Anterior cingulate cortex (tissue), 58 donors: ENCODE measurements at places on chromosomes 2 and 18.

DNA sequence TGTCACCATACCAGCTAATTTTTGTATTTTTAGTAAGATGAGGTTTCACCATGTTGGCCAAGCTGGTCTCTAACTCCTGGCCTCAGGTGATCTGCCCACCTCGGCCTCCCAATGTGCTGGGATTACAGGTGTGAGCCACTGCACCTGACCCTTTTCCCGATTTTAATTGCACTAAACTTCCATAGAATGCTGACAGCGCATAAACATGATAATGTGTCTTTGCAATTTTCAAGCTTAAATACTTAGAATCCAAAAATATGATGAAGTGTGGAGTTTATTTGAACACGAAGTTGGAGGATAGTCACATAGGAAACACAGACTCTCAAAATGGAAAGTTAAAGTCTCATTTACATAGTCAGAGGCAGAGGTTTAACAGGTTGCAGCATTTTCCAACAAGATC, 138.6 kb downstream of the TPO start:
- no peak for DNase-seq

GRCh38 chr2:50785816-50786215, 246.1 kb downstream of the NRXN1 start:
- peak; percentile 17 for DNase-seq

- no peak for DNase-seq
Observed at GRCh38 chr2:100984892-100985307, 17.2 kb upstream of the RPL31 start.

- no peak for DNase-seq
Observed at GRCh38 chr2:188997263-188997662, 23.1 kb downstream of the COL3A1 start.

- no peak for DNase-seq
Observed at GRCh38 chr18:24500217-24500616, 39.8 kb downstream of the HRH4 start.

- no peak for DNase-seq
Observed at GRCh38 chr2:183204397-183204796, 80.2 kb downstream of the NUP35 start.

DNA sequence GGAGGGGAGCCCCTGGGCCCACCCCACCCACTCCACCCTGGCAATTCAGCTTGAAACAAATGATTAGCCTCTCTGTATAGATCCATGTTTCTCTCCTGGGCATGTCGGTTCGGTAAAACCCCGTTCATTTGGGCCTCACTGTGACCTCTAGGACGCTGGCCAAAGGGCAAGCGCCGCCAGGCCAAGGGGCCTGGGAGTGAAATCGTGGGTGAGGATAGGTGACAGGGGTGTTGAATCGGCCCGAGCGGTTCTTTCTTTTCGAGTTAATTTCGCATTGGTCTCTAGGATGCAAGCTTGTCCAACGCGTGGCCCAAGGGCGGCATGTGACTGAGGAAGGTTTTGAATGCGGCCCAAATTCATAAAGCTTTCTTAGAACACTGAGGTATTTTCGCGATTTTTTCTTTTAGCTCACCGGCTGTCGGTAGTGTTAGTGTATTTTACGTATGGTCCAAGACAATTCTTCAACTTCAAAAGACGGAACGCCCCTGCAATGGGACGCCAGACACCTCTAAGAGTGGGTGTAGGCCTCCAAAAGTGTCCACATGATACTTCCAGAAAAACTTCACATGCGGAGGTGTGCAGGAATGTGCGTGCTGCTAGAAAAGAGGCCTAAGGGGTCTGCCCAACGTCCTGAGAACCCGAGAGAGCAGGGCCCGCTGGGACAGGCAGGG, 9.8 kb upstream of the ARID5A start:
- DNase-seq: no peak

DNA sequence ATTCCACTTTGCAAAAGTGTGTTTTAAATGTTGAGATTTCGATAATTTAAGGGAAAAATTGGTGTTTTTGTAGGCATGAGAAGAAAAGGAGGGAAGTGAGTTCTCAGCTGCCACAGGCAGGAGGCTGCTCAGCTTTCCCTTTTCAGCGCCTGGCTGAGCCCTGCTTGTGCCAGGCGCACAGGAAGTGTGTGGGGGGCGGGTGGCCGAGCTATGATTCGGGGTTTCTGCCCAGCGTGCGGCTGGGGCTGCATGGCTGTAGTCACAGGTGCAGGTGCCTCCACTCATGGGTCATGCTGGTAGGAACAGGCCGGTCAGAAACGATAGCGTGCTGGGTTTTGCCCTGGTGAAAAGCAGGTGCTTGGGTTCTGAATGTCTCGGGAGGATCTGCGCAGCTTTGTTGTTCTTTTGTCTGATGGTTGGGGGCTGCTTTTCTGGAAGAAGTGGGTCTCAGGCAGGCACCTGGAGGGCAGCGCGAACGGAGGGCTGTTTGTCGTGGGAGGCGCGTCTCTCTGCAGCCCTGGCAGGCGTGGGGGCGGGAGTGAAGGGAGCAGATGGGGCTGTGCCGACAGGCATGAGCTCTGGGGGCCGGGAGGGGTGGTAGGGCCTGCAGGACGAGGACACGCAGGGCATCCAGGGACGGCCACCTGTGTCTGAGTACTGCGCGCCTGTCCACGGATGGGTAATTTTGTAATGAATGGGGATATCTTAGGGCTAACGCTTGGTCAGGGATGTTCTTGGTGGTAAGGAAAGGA, 2.1 kb downstream of the KCNG2 start:
- DNase-seq: no peak

DNA sequence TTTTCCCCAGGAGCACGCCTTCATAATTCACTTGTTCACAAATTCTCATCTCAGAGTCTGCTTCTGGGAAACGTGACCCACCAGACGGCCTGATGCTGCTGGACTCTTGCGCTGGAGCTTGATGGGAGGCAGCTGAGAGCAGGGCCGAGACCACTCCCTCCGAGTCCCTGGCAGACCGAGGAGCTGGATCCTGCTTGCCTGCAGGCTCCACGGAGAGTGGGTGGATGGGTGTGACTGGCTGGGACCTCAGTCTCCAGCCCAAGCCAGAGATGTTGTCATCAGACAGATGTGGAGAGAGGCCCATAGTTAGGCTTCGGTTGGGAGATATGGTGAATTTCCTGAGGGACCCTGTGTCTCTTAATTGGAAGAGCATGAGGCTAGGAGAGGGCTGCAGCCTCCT, 76.4 kb downstream of the TSN start:
- no peak for DNase-seq

- DNase-seq: no peak
Observed at GRCh38 chr2:79580175-79580574, 67.3 kb downstream of the CTNNA2 start.

DNA sequence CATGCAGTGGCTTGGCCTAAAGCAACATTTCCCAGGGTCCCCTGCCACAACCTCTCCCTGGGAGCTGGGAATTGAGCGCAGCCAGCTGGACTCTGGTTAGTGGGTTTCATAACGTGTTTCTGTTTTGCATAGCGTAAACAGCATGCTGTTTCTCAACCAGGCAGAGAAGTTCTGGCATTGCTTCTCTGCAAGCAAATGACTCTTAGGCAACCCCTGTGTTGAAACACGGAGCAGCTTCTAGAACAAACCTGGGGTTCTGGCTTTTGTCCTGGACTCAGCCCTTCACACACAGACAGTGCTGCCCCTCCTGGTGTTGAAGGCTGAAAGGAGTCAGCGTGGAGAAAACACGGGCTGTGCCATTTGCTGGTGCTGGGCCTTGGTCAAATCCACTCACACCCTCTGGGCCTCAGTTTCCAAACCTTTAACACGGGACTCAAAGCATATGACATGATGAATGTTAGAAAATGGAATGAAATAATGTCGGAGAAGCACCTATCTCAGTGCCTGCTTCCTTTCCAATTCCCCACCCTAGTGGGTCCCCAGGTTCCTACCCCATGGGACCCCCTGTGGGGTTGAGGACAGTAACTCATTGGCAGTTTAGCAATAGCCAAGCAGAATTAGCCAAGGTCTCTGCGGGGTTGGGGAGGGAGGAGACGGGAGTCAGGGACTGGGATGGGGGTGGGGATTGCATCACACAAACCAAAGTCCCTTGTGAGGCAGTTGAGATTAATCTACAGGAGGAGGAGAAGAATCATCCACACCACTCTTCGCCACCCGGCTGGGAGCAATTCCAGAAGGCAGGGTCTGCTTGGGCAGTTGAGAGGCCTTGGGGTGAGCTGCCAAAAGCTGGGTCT, 30.2 kb upstream of the IL1R2 start:
- peak; percentile 84 for DNase-seq

- DNase-seq: no peak
Observed at GRCh38 chr2:151437630-151438029, 27.9 kb downstream of the RIF1 start.

DNA sequence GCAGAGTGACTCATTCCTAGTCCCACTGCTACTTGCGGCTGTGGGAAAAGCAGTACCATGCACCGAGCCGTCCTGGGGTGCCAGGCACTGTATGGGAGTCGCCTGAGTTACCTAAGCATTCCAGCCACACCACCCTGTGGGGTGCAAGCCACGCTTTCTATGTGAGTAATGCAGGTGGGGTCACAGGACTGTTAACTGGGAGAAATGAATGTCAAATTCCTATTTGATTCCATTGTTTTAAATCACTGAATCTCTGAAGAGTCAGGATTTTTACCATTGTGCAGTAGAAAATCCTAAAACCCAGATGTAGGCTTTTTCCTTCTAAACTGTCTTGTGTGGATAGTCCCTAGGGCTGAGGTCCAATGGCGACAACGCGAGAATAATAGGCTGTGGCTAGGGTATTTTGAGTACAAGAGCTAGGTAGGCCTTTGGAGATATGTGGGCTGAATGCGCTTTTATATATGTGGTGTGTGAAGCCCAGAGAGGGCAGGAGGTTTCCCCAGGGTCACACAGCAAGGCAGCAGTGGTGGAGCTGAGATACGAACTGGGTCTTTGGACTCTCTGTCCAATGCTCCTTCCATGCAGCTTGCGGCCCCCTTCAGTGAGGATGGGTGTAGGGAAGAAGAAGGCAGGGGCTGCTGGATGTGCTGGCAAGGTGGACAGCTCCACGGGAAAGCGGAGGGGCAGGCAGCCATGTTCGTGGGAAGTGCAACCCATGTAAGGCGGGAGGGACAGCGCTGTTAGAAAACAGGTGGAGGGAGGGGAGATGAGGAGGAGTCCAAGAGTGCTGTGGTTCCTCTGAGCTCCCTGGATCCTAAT, 83.2 kb downstream of the DDX1 start:
- DNase-seq: no peak

DNA sequence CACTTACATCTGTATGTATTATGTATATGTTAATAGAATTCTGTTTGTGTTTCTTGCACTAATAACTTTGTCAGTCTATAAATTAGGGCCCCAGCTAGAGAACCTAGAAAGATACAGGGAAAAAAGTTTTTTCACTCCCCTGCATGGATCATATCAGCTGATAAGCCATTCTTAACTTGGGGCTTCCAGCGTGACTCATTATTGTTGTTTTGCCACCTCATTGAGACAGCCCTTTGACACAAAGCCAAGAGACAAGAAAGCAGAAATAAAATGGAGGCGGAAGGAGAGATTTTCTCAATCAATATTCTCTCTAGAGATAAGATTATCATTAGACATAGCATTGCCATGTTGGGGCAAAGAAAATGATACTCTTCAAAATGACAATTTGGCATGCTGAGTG, 93.4 kb downstream of the AKAIN1 start:
- no peak for DNase-seq

DNA sequence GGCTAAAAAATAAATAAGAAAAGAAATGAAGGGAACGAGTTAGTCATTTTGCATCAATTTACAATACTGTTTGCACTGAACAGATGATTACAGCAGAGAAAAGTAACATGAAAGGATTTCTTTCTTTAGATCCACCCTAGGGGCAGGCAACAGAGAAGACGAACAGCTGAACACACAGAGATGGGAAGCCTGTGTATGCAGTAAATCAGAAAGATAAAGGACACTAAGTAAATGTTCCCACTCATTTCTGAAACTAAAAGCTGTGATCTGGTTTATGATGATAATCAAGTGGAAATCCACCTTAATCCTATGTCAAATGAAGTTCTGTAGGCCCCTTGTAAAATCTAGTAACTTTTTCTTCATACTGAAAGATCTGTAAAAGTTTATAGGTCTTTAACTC, 54.2 kb downstream of the AKAIN1 start:
- no peak for DNase-seq

- no peak for DNase-seq
Observed at GRCh38 chr2:193894081-193894480, 1699.3 kb upstream of the TMEFF2 start.

DNA sequence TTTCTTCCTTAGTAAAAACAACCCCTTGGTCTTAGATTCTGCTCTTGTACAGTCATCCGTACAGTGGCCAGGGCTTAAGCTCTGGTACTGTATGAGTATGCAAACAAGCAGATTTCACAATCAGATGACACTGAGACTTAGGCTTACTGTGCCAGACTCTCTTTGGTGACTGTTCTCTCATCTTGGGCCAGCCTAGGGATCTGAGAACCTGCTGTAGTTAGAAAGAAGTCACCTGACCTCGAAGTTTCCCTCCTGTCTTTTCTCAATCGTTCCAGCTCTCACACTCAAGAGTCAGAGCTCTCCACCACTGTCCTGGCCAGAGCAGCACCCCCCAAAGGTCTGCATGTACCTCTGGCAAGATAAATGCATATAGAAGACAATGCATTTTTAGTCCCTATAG, 63.2 kb downstream of the ZEB2 start:
- no peak for DNase-seq

- no peak for DNase-seq
Observed at GRCh38 chr2:238698451-238699306, 149.2 kb upstream of the TWIST2 start.

DNA sequence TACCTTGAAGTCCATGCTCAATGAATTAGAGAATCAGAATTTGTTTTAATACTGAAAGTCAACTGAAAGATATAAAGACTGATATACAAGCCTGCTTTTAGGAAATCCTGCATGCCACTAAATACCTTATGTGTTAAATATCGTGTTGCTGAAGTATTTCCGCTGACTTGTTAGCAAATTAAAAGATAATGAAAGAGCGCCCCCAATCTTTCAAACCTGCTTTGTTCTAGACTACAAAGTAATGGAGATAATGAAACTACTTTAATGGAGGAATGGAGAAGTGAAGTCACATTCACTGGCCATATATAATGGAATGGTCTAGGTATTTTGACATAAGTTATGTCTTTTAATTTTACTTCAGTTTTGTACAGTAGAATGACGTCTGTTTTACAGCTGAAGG, 95.7 kb downstream of the ASXL3 start:
- no peak for DNase-seq

DNA sequence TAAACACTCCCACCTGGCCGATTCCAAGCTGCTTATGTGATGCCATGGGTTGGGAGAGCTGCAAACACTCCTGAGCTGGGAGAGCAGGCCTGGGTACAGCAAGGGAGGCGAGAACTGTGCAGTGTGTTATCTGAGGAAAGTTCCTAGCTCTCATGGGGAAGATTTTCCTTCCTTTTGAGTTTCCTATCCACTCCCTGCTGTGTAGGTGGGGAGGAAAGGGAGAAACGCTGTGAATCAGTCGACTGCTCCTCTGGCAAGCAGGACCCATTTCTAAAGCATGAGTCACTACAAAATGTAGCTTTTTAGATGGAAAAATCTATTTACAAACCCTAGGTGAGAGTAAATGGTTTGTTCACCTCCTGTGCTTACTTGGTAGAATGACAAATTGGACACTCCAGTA, 80.4 kb downstream of the SH3RF3 start:
- DNase-seq: no peak

GRCh38 chr2:206273905-206274304, 558 bp upstream of the ZDBF2 start:
- DNase-seq: no peak

- DNase-seq: no peak
Observed at GRCh38 chr18:36592282-36592681, 236.5 kb downstream of the TPGS2 start.

- DNase-seq: no peak
Observed at GRCh38 chr18:77651441-77651840, 401.8 kb downstream of the GALR1 start.
